Cortex of kidney (tissue), 1 donor: ENCODE measurements at places on chromosomes 16 and 17.

GRCh38 chr16:23629516-23629915, 11.6 kb downstream of the PALB2 start:
- no peak for DNase-seq

GRCh38 chr16:84411768-84412167, 43.4 kb downstream of the ATP2C2 start:
- DNase-seq: no peak

GRCh38 chr16:88945473-88945872, 31.5 kb downstream of the CBFA2T3 start:
- no peak for DNase-seq

DNA sequence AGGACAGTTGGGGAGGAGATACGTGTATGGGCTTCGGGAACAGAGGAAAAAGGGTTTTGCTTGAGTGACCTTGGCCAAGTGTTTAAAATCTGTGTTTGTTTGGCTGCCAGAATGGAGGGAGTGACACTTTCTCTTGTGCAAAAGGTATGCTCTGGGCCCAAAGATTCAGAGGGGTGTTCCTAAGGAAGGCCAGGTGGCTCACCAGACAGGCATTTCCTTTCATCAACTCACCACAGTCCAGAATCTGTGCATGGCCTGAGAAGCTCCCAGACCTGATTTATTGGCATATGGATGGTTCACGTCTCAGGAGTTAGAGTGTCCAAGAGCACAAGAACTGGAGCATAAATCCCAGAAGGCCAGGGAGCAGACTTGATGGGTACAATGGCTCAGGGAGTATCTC, 53.4 kb upstream of the NLK start:
- no peak for DNase-seq

DNA sequence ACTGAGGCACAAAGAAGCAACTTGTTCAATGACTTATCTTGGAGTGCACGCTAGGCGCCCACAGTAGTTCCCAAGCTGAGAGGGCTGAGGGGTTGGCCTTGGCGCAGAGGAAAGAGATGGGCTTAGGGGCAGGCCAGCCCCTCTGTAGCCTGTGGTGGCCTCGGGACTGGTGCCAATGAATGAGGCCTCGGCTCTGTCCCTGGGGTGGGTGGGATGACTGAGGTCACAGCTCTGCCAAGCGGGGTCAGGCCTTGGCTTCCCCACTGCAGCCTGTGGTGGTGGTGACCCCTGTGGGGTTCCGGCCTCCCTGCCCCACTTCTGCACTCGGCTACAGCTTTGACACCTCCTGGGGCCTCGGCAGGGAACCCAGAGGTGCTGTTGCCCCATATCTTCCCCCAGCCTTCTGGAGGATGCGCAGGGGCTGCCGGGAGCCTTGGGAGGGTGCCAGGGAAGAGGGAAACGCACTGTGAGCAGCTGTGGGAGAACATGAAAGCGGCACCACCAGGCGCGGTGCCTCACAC, 46.0 kb downstream of the BEAN1 start:
- no peak for DNase-seq

DNA sequence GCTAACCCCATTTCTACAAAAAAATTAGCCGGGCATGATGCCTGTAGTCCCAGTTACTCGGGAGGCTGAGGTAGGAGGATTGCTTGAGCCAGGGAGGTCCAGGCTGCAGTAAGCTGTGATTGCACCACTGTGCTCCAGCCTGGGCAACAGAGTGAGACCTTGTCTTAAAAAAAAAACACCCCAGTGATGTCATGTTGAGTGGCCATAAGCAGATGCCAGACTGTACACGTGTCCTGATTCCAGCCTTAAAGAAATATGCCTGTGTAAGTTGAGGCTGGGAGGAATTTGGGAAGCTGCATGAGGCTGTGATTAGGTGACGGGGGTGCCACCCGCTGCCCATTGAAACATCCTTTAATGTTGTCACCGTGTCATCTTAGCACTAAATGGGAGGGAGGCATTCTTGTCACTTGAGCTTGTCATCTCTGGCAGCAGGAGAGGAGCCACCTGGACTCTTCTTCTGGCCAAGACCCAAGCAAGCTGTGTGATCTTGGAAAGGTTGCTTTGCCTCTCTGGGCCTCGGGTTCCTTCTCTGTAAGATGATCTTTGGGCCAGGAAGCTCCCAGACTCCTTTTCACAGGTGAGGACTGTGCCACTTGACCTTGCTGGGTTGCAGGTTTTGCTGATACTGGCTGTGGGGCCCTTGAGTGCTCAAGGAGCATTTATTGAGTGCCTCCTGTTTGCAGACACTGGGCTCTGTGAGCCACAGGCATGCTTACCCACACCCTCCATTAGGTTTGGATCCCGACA, 98.3 kb upstream of the CIBAR2 start:
- no peak for DNase-seq

DNA sequence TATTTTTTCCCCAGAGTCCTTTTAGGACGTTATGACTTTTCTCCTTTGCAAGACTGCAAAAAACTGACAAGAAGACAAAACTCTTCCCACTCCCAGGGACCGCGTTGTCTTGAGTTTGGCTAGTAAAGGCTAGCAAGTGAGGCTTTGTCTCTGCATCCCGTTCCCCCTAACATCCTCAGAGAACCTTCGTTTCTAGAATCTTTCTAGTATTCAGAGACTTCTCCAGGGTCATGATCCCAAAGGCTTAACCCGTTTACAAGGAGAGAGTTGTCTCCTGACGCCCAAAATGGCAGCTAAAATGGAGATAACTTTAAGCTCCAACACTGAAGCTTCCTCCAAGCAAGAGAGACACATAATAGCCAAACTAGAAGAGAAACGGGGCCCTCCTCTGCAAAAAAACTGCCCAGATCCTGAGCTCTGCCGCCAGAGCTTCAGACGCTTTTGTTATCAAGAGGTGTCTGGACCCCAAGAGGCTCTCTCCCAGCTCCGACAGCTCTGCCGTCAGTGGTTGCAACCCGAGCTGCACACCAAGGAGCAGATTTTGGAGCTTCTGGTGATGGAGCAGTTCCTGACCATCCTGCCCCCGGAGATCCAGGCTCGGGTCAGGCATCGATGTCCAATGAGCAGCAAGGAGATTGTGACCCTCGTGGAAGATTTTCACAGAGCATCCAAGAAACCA, 843 bp downstream of the ZNF174 start:
- no peak for DNase-seq

GRCh38 chr16:10967986-10968385, 23.6 kb downstream of the CLEC16A start:
- DNase-seq: no peak

DNA sequence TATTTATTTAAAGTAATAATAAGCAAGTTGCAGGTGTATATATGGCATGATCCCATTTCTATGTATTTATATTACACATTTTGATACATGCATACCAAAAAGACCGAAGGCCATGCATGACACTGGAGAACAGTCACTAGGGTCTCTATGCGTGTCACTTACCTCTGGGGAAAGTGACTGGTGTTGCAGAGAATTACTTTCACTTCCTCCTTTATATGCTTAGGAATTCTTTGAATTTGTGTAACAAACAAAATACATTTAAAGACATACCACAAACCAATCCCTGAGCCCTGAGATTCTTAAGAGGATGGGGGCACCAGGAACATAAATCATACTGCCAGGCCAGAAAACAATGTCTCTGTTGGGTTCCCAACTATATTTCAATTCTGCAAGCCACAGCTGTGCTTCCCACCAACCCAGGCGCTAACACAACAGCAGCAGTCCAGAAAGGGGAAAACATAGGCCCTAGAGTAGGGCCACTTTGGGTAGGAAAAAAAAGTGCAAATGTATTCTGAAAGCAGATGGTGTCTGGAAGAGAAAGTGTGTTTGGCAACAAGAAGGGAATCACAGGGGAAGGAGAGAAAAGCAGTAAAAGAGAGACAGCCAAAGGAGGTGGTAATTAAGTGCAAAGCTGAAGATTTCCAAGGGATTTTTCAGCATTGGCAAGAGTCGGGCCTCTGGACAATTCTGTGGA, 24.5 kb upstream of the HYDIN start:
- DNase-seq: no peak

DNA sequence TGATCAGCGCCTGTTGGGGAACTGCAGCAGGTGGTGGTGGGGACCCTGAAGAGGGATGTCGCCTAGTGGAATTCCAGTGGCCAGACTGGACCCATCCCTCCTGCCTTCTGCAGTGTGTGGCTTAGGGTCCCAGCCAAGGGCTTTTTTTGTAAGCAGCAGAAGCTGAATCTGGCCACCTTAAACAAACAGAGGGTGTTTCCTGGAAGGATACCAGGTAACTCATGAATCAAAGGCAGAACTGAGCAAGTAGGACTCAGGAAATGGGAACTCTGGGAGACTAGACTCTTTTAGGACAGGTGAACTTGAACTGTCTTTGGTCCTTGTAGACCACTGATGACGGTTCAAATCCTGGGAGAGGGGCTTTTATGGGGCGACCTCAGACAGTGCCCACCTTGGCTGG, 124.0 kb downstream of the ABCC6 start:
- no peak for DNase-seq

DNA sequence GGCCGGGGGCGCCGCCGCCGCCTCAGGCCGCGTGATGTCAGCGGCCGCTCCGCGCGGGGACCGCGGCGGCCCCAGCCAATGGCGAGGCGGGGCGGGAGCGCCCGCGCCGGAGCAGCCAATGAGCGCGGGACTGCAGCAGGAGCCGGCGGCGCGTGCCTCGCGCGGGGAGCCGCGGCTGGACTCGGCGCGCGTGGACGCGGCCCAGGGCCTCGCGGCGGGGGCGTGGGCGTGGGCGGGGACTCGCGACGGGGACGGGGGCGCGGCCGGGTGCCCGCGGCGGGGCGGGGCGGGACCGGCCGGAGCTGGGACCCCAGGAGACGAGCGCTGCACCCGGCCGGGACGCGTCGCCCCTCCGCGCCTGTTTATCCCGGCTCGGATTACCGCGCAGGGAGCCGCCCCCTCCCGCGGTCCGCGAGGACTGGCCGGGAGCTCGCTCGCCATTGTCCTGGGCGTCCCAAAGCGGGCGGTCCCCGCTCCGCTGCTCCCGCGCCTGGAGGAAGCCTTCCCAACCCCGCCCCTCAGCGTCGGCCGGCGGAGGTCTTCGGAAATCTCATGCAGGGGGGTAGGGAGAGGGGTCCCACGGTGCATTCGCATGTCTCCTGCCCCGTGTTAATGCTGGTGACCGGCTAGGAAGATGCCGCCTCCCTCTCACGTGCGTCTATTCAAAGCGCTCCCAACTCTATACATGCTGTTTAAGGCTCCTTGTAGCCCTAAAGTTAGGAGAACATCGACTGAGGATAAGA, at the start of gene RNF157:
RNF157 (minus strand) TSS at position 33 of the 743 bp plus-strand sequence. CDS start 253 bp downstream, outside the sequence.
- DNase-seq: no peak

GRCh38 chr17:1873418-1873817, 43.6 kb downstream of the RPA1 start:
- DNase-seq: no peak

- no peak for DNase-seq
Observed at GRCh38 chr16:89023151-89023551, 46.1 kb upstream of the CBFA2T3 start.

- DNase-seq: no peak
Observed at GRCh38 chr17:2025220-2025621, at the start of gene RTN4RL1. RTN4RL1 (minus strand) TSS chr17:2025334; CDS start chr17:2024865, 469 bp downstream.

DNA sequence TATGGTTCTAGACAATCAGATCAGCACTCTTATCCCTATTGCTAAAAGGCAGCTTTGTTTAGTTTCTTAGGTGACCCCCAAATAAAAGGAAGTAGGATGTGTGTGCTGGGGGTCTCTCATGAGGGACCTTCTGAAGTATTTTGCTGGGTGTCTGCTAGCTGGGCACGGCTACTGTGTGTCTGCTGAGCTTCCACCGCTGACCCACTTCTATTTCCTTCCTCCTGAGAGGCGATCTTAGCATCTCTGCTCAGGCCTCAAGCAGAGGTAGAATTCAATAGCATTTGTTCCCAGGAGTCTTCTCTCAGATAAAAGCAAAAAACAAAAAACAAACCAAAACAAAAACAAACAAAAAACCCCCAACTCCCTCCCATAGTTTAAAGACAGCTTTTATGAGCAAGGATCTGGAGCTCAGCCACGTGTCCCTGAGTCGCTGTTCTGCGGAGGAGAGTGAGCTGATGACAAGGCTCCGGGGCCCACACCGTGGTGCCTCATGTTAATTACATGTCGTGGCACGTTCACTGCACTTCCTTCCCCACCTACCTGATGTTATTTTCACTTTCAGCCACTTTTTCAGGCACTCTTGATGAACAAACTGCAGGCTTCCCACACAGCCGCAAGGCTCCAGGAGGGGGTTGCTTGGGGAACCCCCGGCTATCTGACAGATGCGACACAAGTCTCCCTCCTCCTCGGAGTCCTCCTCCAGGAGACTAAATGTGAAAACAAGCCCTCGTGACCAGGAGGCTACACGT, 83.5 kb downstream of the MARCHF10 start:
- no peak for DNase-seq

DNA sequence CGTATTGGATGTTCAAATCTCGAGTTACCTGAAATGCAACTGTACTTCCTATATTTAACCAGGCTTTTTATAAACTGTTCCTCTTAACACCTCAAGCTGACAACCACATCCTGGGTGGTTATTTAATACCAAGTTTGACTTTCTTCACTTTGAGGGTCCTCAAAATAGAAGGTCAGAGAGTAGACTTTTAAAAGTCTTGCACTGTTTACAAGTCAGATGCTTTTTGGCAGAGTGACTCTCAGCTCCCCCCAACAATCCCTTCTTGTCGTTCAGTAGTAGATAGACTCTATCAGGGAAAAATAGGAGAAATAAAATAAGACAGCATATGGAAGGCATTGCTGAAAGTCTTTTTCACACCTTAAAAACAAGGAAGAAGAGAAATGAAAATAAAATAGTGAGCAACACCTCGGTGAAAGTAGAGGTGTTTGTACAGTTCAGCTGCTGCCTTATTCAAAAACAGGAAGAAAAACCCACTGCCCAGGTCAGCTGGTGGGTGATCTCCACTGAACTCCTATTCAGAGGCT, 650.4 kb downstream of the WWOX start:
- no peak for DNase-seq

- no peak for DNase-seq
Observed at GRCh38 chr17:36851250-36851649, 86.0 kb upstream of the LHX1 start.

DNA sequence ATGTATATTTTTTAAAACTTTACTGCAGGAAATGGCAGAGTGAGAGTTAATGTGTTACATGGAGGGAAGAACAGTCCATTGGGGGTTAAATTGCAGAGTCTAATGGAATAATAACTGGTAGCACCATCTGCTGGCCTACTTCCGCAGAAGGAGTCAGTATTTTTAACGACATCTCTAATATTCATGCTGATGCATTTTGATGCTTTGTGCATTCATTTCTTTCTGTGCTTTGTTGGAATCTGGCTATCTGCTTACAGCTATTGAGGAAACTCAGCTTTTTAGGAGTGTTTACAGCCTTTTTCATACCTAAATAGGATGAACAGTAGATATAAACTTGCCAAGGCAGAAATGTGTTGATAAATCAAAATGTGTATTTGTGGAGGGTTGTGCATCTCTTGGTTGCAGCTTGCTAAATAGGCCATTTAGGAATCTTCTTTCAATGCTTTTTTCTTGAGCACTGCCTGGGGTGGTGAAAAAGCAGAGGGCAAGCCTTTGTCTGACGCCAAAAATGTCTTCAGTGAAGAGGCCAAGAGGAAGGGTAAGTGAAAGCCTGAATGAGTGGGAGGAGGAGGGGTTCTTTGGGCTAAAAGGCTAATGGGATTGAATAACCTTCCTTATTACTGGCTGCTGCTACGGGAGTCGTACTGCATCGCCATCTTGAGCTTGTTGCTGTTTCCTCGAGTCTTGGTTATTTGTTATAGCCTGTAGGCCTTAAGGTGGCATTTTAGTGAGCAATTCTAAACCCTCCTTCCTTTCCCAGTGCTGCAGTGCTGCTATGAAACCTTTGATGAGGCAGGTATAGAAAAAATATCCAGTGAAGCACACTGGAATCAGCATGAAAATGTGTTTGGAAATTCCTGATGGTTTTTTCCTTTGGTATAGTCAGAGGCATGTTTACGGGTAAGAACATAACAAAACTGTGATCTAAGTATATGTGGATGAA, 153.3 kb downstream of the CHD9 start:
- no peak for DNase-seq

GRCh38 chr16:52293204-52293603, 253.7 kb downstream of the TOX3 start:
- no peak for DNase-seq
